ENCODE measurements at places on chromosomes 6 and 20. TPM values are rescaled to one million over a fixed set of nuclear protein-coding genes. Genes with fewer than 3 reads are reported as not detected.

DNA sequence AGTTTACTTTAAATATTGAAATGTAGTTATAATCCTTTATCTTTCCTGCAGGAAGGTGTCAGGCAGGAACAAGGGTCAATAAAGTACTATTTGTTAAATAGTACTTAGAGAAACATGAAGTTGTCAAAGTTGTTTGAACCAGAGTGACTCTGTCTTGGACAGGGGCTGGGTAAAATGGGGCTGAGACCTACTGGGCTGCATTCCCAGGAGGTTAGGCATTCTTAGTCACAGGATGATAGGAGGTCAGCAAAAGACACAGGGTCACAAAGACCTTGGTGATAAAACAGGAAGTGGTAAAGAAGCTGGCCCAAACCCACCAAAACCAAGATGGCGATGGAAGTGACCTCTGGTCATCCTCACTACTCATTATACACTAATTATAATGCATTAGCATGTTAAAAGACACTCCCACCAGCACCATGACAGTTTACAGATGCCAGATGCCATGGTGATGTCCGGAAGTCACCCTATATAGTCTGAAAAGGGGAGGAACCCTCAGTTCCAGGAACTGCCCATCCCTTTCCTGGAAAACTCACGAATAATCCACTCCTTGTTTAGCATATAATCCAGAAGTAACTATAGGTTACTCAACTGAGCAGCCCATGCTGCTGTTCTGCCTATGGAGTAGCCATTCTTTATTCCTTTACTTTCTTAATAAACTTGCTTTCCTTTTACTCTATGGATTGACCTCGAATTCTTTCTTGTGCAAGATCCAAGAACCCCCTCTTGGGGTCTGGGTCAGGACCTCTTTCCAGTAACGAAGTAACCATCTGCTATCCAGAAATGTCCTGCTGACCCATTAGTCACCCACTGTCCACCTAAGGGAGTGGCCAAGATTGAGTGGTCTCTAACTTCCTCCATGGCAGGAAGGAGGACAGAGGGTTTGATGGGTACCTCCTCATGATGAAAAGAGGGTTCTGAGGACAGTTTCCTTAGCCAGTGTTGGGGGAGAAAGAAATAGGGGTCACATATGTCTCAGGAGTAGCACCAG is 19.6 kb downstream of the SLC22A2 start:
- no peak for DNase-seq

GRCh38 chr6:154488802-154489437 is 21.6 kb downstream of the CNKSR3 start:
- DNase-seq = no peak

- no peak for DNase-seq
These were observed 273.4 kb downstream of the MEI4 start for GRCh38 chr6:77926198-77926751.

- no peak for DNase-seq
These were observed 58.0 kb downstream of the SYTL3 start for GRCh38 chr6:158707821-158708195.

GRCh38 chr6:93621442-93621841 is 202.1 kb upstream of the EPHA7 start:
- DNase-seq = no peak

DNA sequence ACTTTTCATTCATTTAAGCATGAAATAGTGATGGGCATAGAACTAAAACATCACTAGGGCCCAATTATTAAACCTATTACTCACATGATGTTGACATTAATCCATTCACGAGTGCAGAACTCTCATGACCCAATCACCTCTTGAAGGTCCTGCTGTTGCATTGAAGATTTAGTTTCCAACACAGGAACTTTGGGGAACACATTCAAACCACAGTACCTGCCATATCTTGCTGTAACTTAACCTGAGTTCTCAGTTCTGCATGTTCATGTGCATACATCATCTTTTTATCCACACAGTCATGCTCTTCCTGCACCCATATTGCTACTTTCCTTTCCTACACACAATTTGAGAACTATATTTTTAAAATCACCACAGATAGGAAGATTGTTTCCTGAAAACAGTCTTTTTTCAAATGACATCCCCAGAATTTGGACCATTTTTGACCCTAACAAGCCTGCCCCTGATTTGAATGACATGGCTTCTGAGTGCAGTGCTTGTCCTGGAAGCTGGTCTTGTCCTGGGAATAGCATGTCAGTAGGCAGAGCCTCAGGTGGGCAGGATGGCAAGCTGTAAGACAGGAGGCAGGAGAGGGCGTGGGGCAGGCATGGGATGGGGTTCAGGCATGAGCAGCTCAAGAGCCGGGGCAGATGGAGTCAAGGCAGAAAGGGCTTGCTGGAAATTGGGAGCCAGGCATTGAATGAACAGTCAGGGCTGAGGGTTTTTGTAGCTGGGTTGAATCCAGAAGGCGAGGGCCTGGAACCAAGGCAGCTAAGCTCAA is 49.2 kb upstream of the FOXC1 start:
- DNase-seq = no peak

DNA sequence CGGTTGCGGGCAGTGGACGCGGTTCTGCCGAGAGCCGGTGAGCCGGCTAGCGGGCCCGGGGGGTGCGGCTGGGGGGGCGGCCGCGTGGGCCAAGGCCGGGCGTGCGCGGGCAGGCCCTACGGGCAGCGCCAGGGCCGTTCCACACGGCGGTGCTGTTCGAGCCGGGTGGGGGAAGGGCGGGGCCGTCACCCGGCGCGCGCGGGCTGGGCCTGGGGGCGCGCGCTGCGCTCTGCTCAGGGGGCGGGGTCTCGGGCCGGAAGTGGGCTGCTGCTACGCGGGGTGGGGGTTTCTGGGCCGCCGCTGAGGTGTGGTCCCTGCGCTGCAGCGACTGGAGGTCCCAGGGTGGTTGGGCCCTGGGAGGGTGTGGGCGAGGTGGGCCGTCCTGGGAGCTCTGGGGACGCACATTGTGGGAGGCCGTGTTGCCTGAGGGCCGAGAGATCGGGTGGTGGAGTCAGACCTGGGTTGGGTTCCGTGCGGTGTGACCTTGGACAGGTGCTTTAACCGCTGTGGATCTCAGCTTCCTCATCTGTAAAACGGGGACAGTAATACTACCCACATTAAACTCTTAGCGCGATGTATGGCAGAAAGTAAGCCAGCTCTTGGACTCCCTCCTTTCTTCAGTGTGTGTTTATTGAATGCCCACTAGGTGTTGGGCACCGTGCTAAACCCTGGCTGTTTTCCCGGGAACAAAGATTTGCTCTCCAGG is 391 bp downstream of the MAPRE1 start:
- peak; percentile 90 for DNase-seq

- DNase-seq = no peak
These were observed 127.9 kb downstream of the SLC23A2 start for GRCh38 chr20:4873396-4873795.

GRCh38 chr20:46260480-46260879 is 47.8 kb downstream of the CDH22 start:
- DNase-seq = no peak

DNA sequence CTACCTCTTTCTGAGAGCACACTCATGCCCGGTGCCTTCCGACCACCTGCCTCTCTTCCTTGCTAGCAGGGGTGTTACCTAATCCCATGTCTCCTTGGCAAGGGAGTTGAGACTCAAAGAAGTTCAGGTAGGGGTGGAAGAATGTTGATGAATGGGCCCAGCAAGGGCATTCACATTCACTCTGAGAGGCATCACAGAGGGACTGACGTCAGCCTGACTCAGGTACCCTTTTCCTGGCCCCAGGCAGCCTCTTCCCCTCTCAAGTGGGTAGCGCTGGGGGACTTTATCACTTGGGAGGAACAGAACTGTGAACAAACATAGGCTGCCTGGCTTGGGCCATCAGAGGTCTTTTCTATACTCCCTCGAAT is 35.3 kb downstream of the HM13 start:
- DNase-seq = no peak

DNA sequence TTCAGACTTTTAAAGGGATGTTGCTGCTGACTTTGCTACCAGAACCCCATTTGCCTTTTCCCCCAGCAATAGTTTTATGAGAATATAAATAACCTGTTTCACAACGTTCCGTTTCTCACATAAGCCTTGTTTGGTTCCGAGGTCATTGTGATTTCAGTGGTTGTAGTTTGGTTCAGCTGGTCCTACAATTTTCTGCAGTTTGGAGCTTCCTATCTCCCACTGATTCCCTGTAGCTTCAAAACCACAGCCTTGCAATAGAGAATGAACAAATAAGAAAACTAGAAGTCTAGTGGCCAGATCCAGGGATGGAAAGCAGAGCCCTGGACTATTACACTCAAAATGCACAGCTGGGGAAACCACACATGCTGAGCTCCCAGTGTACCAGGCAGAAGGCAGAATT is 24.1 kb upstream of the SH3BGRL2 start:
- no peak for DNase-seq

DNA sequence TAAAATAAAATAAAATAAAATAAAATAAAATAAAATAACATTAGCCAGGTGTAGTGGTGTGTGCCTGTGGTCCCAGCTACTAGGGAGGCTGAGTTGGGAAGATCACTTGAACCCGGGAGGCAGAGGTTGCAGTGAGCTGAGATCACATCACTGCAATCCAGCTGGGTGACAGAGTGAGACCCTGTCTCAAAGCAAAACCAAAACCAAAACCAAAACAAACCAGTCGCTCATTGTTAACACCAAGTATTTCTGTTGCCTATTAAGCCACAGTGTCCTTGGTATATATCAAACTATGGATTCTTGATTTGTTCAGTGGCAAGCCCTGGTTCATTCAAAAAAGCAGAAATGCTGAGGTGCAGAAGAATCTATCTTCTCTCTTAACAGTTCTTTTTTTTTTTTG is 65.7 kb downstream of the PYGB start:
- DNase-seq = no peak

GRCh38 chr6:109984410-109984809 is 6.3 kb downstream of the GPR6 start:
- DNase-seq = no peak

- DNase-seq = no peak
These were observed 1455.3 kb downstream of the GRIK2 start for GRCh38 chr6:102848796-102849195.

DNA sequence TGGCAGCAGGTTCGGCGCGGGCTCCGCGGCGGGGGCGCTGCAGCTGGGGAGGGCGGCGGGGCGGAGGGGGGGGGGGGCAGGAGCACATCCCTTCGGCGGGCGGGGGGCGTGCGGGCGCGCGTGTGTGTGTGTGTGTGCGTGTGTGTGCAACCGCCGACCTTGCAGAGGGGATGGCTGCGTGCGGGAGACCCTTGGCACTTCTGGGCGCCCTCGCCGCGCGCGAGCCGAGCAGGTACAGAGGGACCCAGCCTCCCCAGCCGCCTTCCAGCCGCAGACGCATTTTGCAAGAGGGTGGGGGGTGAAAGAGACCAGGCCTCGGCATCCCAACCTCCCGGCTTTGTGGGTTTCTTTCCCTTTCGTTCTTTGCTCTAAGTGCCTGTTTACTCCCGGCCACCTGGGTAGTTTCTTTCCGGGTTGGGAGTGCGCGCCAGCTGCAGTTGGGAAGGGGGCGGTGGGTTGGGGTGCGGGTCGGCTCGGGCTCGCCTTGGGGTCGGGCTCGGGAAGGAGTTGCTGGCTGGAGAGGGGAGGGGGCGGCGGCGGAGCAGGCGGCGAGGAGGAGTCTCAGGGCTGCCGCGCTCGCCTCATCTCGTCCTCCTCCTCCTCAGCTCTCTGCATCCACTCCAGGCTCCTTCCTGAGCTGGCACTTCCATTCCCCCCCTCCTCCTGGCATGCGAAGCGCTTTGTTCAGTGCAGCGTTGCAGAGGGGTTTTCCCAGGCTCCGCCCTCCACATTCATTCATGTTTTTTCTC is 620 bp downstream of the HIVEP1 start:
- DNase-seq = peak; percentile 68

DNA sequence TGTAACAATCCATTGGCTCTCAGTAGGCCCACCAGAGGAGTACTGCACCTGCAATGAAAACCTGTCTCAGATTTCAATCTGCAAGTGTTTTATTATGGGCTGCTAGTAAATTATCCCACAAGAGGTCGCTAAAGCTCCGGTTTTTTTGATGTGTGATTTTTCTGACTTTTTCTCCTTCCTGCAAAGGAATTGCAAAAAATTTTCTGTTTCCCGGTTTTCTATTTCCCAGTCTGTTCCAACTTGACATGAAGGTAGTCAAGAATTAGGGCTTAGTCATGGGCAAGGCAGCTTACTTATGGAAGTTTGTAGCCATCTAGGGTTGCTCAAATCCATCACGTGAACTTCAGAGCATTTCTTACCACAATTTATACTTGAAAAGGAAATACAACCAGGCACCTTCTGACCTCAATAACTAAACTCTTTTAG is 38.5 kb upstream of the AHI1 start:
- no peak for DNase-seq

GRCh38 chr6:25137916-25138232 is 141.3 kb upstream of the CARMIL1 start:
- DNase-seq = no peak

GRCh38 chr20:49323622-49324238 is 45.9 kb upstream of the ZNFX1 start:
- peak; percentile 48 for DNase-seq

GRCh38 chr20:46828471-46828870 is 66.2 kb upstream of the EYA2 start:
- no peak for DNase-seq

GRCh38 chr6:75334266-75335040 is 49.9 kb upstream of the TMEM30A start:
- DNase-seq = no peak

- no peak for DNase-seq
These were observed 105.9 kb upstream of the CDYL start for GRCh38 chr6:4670290-4670689.

GRCh38 chr6:148235446-148235845 is 107.2 kb upstream of the SASH1 start:
- no peak for DNase-seq

DNA sequence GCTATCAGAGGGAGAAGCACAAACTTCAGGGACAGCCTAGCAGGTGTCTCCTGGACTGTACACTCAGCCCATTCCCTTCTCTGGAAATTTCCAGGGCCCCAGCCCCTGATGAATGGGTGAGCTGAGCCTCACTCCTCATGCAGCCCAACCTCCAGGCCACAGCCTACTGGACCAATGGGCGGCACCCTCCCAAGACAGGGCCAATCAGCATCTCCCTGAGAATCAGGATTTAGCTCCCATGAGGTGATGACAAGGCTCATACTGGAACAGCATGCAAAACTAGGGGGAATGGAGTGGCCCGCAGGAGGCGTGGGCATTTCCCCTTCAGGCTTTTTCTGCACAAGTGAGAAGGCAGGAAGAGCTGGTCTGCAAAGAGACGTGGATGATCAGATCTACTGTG is 29.0 kb downstream of the NFATC2 start:
- DNase-seq = no peak

- no peak for DNase-seq
These were observed 352.6 kb downstream of the ZFAND3 start for GRCh38 chr6:38171997-38172738.

DNA sequence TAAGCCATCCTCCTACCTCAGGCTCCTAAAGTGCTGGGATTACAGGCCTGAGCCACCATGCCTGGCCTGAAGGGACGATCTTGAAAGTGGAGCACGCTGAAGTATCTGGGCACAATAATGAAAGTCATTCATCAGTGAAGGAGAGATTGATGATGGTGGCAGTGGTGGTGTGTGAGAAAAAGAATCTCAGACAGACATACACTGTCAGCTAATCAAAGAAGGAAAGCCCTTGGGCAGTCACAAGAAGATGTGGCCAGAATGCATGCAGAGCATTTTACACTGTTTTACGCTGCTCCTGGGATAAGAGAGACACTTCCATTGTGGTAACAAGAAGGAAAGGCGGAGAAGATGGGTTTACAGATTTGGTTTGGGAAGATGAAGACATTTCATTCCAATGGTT is 20.4 kb upstream of the BMP6 start:
- no peak for DNase-seq

TP53TG5 gene
- not detected for total RNA-seq

FUT9 gene
- total RNA-seq = not detected

ASIP gene
- total RNA-seq = not detected

DNPH1 gene
- 43.7 TPM for total RNA-seq

MLIP gene
- total RNA-seq = not detected

AKIRIN2 gene
- total RNA-seq = 45.3 TPM

KIF25 gene
- total RNA-seq = not detected

OPN5 gene
- not detected for total RNA-seq
